Suppressor macrophage treated with lipopolysaccharide for 4 hours (primary cell): ENCODE measurements at places on chromosomes 2 and 18.

- DNase-seq, result no peak
Measured at GRCh38 chr2:160472839-160473251, 20.8 kb downstream of the RBMS1 start.

DNA sequence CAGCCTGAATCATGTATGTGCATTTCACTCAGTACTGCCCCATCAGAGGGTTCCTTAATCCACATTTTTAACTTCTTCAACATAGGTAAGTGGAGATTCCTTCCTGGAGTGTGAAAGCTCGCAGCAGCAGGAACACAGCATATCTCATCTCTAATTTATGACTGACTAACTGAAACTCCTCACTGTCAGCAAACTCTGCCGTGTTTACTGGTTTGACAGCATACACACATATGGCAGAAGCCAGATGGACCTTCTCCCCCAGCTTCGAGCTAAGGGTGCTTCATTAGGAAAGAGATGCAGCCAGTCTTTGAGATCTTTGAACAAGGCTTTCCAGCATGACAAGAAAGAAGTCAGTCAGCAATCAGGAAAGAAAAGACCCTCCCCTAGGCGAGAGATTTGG lies 200.3 kb upstream of the ACVR2A start:
- DNase-seq, result no peak

- no peak for DNase-seq
Measured at GRCh38 chr18:59040770-59041148, 98.9 kb upstream of the SEC11C start.

- no peak for DNase-seq
Measured at GRCh38 chr2:46339200-46339599, 42.0 kb downstream of the EPAS1 start.

DNA sequence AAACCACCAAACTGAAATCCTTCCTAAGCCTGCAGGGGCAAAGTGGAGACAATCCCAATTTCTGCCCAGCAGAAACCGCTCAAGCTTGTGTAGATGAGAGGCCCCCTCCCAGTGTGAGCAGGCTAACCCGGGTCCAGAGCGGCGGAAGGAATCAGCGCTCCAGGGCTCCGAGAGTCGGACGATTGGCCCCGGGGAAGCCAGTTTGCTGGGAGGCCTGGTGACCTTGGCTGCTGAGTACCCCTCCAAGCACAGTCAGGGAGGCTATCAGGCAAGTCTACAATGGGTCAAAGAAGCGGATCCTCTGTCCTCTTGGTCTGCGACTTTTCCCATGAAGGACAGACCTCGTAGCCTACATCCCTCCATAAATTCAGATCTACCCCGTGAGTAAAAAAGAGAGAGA lies 16.8 kb upstream of the EN1 start:
- DNase-seq, result no peak

DNA sequence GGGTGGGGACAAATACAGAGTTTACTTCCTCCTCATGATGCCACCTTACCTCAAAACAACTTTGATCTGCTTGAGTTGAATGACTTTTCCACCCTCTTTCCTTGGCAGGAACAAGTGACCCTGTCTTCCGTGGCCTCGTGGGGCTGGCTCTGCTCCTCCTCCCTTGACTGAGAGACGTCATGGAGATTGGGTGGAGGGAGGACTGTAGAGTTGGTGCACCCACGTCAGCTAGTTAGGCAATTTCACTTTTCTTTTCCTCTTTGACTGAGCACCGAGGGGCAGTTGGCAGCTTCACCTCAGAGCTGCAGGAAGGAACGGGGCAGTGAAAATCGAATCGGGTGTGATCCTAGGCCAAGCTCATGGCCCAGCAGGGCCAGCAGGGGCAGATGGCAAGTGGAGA lies at the start of gene SP140:
TSS of gene SP140 (plus strand) at position 251 of the 400 bp plus-strand sequence. CDS start at position 360, 109 bp downstream.
- DNase-seq, result peak; percentile 92

GRCh38 chr2:102932501-102932900 lies 170.7 kb downstream of the TMEM182 start:
- DNase-seq, result no peak

DNA sequence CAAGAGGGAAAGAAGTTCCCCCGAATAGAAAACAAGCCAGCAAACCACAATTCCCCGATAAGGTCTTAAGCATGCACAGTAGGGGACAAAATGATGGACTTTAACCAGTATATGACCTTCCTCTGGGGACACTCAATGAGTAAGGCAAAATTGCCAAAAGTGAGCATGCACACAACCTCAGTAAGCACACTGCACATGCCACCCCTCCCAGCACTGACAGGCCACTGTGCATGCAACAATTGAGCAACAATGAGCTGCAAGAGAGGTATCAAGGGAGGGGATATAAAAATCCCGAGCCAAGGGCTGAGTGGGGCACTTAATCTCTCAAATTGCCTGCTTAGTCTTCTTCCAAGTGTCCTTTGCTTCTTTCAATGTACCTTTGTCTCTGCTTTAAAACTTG lies 935.8 kb upstream of the SLC39A10 start:
- no peak for DNase-seq

GRCh38 chr2:160534996-160535395 lies 41.4 kb upstream of the RBMS1 start:
- peak; percentile 36 for DNase-seq

- no peak for DNase-seq
Measured at GRCh38 chr2:158664987-158665386, 130.1 kb upstream of the DAPL1 start.

- DNase-seq, result no peak
Measured at GRCh38 chr18:26407736-26408601, 140.4 kb downstream of the KCTD1 start.

- no peak for DNase-seq
Measured at GRCh38 chr2:46943881-46944798, 28.5 kb upstream of the MCFD2 start.

DNA sequence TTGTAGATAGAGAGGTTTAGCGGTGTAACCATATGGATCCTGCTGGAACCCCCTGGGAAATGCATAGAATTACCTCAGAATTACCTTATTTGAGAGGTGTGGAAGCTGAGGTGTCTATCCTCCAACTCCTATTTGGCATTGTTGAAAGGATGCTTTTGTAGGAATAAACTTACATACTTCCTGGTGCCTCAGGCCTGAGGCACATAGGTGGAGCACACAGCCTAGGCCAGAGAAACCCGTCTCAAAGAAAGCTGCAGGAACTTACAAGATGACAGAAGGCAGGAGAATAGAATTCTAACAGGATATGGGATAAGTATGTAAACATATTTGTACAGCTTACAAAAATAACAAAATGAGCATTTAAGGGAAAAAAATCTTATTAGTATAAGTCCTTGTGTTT lies 1507.2 kb upstream of the ZEB2 start:
- no peak for DNase-seq

DNA sequence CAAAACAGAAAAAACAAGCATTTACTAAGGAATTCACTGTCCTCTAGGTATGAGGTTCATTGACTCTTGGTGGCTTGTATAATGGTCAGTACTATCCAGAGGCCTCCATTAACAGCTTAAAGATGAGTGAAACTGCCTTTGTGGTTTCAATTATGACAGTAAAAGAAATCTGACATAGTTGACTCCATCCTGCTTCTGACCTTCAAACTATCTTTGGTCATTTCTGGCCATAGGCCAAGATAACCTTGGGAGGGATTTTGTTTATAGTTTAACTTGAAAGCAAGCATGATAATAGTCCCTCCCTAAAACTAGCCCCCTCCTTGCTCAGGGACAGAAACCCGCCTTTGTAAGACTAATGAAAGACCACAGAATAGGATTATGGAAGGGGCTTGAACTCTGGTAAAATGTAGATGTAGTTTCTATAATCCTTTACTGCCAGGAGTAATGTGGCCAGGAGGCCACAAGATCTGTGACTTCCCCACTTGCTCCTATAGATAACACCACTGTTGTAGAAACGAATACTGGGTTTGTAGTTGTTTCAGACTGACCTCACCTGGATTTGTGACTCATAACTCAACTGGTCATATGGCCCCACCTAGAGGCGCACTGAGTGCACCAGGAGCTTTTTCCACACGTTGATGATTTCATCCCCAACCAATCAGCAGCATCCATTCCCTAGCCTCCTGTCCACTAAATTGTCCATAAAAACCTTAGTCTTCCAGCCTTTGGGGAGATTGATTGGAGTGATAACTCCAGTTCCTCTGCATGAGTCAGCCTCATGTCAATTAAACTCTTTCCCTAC lies 8.6 kb upstream of the PLEKHM3 start:
- no peak for DNase-seq

- peak; percentile 46 for DNase-seq
Measured at GRCh38 chr2:151905963-151906632, 77.9 kb upstream of the ARL5A start.

DNA sequence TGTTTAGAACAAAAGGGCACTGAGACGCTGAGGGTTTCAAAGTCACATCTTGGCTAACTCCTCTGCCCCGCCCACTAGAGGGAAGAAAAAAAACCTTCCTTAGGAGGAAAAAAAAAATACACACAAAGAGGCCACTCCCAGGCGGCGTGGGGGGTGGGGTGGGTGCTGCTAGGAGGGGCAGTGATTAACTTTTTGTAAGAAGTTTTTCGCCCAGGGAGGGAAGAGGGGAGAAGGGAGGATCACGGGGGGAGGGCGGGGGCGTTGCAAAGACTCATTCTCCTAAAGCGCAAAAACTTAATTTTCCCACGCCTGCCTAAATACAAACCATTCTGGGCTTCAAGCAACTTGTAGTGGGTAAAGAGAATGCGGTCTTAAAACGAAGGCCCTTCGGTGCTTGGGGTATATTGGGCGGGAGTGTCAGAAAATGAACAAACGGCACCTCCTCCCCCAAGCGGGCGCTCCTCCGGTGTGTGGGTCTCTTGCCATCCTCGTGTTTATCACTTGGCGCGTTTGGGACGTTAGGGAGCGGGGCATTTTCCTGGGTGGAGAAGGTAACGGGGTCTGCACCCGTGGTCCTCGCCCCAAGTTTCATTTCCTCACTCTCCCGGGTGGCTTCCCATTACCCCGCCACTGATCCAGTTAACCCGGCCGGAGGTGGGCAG lies 1.7 kb downstream of the CXCR4 start:
- peak; percentile 86 for DNase-seq

DNA sequence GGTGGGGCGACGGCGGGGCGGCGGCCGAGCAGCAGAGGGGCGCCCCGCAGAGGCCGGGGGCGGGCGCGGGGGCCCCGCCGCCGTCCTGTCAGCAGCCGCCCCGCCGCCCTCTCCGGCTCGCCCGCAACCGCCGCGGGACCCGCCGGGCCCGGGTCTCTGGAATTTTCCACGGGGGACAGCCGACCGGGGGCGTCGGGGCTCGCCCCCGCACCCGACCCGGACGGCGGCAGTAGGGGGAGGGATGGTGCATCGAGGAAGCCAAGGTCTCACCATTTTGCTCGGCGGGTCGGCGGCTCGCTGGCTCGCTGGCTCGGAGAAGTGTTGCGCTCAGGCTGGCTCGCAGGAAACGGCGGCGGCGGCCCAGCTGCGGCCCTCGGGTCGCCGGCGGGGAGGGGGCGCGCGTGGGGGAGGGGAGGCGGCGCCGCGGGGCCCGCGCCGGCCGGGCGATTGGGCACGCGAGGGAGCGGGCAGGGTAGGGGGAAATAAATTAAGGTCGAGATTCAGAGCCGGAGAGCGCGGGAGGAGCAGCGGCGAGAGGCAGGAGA lies 405 bp downstream of the PPP3R1 start:
- DNase-seq, result peak; percentile 23

DNA sequence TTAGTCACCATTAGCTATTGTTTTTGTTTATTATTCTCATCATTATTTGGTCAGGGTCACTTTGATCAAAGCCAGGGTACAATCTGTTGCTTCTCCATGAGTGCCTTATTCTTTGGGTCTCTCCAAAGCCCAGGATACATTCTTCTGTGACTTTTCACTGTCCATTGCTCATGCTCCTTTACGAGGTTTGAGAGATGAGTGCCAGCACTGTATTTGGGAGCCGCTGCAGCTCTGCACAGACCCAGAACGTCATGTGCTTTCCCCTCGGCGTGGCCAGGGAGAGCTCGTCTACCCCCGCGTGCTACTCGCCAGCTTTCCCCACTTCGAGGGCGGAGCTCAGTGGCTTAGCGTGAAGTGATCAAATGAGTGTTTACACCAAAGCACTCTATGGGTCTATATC lies 123.7 kb downstream of the COL6A3 start:
- peak; percentile 12 for DNase-seq

- DNase-seq, result no peak
Measured at GRCh38 chr2:15163326-15163725, 397.8 kb downstream of the NBAS start.

DNA sequence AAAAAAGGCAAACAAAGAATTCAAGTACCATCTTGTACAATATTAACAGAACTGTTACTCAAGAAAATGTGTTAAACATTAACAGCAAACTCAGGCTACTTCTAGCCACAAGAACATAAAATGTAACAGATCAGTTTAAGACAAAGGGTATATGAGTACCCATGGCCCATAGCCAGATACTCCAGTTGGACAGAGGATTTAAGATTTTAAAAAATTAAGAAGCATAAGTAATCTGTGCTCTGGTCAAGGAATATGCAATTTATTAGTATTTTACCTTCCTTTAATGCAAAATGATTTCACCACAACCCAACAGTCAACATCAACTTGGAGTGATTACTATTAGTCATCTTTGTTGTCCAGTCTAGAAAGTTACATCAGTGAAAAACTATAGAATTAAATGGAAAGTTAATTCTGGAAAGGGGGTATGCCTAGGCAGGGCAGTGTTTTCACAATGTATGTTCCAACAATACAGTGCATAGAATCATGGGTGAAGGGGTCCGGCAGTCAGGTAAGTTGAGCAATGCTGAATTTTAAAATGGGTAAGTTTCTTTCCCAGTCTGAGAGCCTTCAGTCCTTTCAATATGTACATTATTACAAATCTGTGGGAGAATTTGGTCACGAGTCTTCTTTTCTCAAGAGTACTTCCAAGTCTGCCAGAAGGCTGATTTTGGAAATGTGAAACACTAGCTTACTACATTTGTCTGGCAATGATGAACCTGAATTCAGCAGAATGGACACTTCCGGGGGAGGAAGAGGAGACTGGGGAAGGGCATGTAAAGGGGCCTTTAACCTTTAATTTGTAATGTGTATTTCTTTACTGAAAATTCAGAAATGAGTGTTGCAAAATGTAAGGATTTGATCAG lies 34.5 kb downstream of the SFT2D3 start:
- no peak for DNase-seq

- DNase-seq, result no peak
Measured at GRCh38 chr18:23114171-23114881, 21.0 kb upstream of the CABLES1 start.

DNA sequence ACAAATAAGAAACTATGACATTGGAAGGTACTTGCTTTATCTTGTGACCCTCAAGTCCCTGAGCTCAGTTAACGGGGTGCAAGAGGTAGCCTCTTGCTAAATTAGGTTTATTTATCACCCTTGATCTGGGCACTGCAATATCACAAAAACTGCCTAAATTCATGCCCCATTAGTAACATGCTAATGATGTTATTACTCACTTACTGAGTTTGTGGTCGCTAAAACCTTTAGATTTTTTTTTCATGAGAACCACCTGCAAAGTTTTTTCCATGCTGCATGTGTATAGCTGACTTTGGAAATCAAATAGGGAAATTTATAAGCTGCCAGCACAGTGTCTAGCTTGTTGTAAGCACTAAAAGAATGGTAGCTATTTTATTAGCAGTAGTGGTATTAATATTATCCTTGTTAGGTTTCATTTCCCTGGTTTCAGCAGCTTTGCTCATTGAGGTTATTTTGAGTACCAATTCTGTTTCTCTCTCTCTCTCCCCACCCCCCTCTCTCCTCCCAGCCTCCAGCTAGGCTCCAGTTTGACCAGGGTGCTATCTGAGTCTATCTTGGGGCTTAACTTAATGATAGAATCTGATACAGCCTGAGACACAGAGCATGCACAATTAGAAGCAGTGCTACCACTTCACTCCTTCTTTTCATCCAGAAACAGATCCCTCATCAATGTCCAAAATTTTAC lies 88.7 kb upstream of the ATP8B1 start:
- DNase-seq, result no peak

GRCh38 chr18:495017-495416 lies 5.5 kb downstream of the COLEC12 start:
- peak; percentile 83 for DNase-seq
